ENCODE measurements at places on chromosomes 13 and 19. TPM values are rescaled to one million over a fixed set of nuclear protein-coding genes. Genes with fewer than 3 reads are reported as not detected.

Gene LPAR2
- total RNA-seq: 46.3 TPM

Gene DCT
- total RNA-seq: 0.29 TPM

Gene KLK4
- total RNA-seq: not detected

Gene IL12RB1
- total RNA-seq: 54.5 TPM

Gene IQCN
- total RNA-seq: 1.3 TPM

- ATAC-seq: no peak
These were observed 577.6 kb downstream of the EFNB2 start for GRCh38 chr13:105957769-105958438.

DNA sequence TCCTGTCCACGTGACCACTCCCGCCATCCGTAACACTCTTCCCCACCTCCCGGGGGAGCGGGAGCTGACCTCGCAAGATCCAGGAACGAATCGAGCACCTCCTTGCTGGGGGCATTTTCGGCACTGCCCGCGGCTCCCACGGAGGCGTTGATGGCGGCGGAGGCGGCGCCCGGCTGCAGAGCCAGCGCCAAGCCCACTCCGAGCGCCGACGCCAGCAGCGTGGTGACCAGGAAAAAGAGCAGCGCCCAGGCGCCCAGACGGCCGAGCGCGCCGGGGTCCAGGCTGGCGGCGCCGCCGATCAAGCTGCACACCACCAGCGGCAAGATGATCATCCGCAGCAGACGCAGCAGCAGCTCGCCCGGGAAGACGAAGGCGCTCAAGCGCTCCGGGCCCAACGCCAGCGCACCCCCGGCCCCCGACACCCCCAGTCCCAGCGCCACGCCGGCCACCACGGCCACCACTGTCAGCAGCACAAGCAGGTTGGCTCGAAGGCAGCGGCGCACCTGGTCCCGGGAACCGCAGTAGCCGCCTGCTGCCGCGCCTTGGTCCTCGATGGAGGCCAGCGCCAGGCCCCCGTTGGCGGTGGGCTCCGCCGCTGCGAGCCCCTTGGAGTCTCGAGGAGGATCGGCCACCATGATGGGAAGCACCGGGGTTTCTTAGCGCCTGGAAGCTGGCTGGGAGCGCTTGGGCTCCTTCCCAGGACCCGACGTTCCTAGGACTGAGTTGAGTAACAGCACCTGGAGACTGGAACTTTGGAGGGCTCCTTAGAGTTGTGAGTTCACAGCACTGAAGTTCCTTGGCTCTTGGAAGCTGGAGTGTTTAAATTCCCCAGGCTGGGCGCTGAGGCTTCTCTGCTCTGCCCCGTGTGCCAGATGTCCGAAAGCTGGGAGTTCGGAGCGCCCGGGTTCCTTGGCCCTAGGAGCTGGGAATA, 798 bp downstream of the SLC1A5 start:
- no peak for ATAC-seq

DNA sequence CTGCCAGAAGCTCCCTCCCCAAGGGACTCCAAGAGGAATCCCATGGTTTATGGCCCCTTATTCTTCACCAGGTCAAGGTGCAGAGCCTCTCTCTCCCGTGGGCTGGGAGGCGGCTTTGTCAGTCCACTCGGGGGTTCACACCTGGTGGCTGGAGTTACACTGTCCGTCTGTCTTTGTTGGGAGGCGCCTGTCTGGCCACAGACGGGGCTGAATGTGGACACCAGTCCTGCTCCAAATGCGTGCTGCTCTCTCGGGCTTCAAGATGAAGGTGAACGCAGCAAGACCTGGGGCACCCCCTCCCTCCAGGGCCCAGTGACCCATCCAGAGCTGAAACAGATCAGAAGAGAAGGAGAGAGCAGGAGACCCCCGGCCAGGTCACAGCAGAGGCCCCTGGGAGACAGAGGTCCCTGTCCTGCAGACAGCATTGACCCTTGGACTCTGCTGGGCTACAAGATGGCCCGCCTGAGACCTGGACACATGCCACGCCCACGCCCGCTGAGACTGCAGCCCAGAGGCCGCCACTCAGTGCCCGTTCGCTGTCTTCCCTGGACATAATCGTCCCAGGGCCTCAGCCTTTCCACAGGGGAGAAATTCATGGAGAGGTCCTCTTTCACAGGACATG, 29.9 kb upstream of the TUBGCP3 start:
- ATAC-seq: no peak

DNA sequence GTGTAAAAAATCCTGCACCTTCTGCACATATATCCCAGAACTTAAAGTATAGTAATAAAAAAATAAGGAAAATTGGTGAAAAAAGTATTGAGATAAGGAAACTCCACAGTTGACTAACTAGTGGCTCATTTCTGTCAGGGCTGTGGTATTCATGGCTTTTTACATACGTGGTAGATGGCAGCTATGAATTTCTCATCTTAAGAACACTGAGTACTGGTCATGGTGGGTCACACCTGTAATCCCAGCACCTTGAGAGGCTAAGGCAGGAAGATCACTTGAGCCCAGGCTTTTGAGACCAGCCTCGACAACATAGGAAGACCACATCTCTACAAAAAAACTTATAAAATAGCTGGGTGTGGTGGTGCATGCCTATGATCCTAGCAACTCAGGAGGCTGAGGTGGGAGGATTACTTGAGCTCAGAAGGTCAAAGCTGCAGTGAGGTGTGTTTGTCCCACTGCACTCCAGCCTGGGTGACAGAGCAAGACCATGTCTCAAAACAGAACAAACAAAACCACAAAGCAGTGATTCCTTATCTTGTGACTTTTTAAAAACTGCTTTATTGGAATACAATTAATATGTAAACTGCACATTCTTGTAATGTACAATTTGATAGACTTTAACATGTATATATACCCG, 16.8 kb downstream of the SLAIN1 start:
- peak; percentile 80 for ATAC-seq

All from activated T-helper 17 cell treated with anti-CD3 and anti-CD28 coated beads, Interleukin-2, amount 50 U/mL, for 72 hours (primary cell).